ENCODE measurements at places on chromosomes 5 and 9. TPM values are rescaled to one million over a fixed set of nuclear protein-coding genes. Genes with fewer than 3 reads are reported as not detected.

DNA sequence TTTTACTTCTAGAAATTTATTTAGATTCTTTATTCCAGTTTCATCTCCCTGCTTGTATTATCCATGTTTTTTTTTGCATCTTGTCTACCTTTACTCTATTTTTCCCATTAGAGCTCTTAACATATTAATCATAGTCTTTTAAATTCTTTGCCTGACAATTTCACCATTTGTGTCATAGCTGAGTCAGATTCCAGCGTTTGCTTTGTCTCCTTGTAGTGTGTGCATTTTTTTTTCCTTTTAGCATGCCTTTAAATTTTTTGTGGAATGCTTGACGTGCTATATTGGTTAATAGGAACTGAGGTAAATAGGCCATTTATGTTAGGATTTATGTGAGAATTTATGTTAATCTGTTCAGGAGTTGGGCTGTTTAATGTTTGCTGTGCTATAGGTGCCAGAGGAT is 41.8 kb upstream of the NFIL3 start:
- DNase-seq = peak; percentile 63

GRCh38 chr5:132418881-132419280 is 49.4 kb downstream of the SLC22A5 start:
- DNase-seq = peak; percentile 35

- DNase-seq = no peak
Measured at GRCh38 chr9:129946246-129946995, 96.6 kb downstream of the FNBP1 start.

DNA sequence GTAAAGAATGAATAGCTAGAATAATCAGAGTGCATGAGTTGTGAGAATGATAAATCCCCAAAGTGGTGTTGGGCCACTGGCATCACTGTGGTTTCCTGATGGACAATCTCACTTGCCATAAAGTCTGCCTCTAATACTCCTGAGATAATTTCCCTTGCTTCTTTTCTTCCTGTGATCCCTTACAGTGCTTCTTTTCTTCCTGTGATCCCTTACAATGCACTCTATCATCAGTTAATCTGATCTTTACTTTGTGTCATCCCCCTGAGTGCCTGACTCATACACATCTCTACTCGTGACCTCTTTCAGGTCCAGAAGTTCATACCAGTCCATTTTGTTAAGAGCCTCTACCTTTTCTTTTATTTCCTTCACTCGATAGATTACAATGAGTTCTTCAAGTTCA is 418.3 kb downstream of the HCN1 start:
- DNase-seq = peak; percentile 8

DNA sequence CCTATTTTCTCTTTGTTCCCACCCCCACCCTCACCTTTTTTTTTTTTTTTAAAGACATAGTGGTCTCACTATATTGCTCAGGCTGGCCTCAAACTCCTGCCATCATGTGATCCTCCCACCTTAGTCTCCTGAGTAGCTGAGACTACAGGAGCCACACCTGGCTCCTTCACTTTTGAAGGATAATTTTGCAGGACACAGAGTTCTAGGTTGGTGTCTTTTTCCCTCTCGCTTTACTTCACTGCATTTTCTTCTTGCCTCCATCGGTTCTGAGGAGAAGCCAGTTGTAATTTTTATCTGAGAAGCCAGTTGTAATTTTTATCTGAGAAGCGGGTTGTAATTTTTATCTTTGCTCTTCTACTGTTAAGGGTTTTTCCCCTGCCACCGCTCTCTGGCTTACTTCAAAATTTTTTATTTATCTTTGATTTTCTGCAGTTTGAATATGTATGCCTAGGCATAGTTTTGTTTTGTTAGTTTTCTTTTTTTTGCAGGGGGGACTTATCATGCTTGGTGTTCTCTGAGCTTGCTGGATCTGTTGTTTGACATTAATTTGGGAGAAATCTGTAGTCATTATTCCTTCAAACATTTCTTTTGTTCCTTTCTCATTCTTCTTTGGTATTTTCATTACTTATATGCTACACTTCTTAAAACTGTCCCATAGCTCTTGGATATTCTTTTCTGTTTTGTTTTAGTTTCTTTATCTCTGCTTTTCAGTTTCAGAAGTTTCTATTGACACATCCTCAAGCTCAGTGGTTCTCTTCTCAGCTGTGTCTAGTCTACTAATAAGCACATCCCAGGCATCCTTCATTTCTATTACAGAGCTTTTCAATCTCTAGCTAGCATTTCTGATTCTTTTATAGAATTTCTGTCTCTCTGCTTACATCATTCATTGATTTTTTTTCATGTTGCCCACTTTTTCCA is 148.2 kb upstream of the CHD1 start:
- no peak for DNase-seq

The CLPTM1L gene
- total RNA-seq = 262 TPM

The IGIP gene
- total RNA-seq = 1.6 TPM
